Hematopoietic multipotent progenitor cell treated with erythropoietin and hydrocortisone succinate and interleukin-3 and kit ligand, for 8 days (in vitro differentiated cells): ENCODE measurements at places on chromosomes 16 and 17.

DNA sequence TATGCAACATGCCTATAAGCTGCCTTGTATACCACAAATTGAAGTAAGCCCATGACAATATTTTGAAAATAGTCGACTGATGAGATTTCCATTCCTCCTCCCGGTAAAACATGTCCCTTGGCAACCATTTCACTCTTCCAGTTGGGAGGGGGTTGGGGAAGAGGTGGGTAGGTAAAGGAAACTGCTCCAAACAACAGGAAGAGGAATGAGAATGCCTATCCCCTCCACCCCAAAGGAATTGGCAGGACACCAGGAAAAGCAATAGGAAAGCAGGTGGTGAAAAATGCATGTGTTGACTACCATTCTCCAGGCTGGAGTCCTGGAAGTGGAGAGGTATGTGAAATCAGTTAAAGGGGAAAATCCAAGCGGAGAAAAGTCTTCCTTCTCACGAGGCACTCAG is 455.9 kb upstream of the PSMD7 start:
- DNase-seq: no peak

DNA sequence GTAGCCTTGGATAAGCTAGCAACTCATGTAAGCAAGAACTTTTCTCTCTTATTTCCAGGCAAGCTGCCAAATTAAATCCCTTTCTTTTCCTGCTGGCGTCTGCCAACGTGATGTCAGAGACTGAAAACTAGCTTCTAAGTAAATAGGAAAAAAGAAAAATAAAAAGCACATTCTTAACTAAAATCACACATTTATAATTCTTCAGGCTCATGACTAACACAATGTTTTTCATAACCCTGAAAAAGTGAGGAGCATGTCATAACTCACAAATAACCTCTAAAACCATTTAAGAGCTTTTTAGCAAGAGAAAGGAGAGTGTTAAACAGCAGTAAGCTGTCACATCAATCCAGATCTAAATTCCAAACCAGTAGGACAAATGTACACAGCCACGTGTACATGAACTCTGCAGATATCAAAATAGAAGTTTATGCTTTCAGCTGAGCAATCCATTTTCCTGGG is 110.0 kb downstream of the N4BP1 start:
- no peak for DNase-seq

DNA sequence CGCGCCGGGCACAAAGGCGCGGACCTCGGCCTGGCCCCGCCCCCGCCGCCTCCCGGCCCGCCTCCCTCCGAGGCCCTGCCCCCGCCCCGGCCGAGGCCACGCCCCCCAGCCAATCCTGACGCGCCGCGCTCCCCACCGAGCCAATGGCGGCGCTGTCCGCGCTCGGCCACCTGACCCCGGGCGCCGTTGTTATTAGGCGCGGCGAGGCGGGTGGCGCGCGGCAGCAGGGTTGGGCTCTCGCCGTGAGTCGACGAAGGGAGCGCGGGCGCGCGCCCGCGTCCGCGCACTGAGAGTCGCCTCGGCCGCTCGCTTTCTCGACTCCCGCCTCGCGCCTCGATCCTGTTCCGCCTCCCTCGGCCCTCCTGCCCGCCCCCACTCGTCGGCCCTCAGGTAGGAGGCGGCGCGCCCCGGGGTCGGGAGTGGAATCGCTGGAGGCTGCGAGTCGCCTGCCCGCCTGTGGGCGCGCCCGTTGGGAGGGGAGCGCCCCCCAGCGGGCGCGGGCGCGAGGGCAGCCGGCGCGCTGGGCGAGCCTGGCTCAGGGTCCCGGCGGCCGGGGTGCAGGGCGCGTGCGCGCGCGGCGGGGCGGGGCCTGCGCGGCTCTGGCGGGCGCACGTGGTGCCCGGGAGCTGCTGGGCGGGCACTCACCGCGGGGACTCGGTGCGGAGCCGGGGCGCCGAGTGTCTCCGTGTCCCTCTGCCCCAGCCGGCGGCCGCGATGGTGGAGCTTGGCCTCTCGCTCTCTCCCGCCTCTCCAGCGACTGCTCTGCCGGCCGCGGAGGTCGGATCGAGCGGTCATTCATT is 405 bp upstream of the CBLN1 start:
- peak; percentile 83 for DNase-seq

DNA sequence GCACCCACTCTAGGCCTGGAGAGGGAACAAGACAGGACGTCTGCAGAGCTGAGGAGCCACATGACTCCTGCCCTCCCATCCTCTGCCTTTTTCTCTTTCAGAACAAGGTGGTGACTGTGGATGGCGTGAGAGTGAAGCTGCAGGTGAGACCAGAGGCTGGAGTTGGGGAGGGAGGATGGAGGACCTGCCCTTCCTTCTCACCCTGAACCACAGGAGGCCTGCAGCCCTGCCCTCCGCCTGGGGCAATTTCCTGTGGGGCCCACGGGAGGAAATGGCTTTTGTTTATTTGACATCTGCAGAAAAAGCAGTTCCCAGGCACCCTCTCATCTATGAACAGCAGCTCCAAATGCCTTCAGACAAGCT is 5.1 kb downstream of the RAB37 start:
- DNase-seq: no peak

GRCh38 chr17:1181753-1182137 is 2.0 kb upstream of the ABR start:
- no peak for DNase-seq

DNA sequence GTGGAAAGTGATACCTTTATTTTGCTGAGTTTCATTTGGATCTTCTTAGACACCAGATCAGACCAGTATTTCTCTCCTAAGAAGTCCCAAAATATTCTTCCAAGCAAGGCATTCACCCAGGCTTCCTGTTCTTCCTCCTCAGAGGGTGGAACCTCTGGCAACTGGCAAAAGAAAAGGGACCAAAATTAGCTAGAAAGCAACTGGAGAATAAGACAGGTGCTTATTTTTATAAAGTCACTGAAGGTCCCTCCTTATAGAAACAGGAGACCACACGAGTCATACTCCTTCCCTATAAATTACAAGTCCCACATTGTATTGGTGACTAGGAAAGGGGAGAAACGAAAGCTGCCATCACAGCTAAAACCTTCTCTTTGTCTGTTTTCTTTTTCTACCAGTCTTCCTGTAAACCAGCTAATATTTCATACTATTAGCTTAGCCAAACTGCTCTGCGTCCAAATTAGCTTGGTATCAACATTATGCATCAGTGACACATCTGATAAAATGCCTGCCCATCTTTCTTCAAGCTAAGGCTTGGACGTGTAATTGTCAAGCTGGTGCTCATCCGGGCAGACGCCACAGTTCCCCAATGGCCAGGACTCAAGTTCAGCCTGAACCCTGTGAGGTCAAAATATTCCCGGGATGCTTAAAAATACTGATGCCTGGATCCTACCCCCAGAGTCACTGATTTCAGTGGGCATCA is 47.5 kb upstream of the ERN1 start:
- no peak for DNase-seq

DNA sequence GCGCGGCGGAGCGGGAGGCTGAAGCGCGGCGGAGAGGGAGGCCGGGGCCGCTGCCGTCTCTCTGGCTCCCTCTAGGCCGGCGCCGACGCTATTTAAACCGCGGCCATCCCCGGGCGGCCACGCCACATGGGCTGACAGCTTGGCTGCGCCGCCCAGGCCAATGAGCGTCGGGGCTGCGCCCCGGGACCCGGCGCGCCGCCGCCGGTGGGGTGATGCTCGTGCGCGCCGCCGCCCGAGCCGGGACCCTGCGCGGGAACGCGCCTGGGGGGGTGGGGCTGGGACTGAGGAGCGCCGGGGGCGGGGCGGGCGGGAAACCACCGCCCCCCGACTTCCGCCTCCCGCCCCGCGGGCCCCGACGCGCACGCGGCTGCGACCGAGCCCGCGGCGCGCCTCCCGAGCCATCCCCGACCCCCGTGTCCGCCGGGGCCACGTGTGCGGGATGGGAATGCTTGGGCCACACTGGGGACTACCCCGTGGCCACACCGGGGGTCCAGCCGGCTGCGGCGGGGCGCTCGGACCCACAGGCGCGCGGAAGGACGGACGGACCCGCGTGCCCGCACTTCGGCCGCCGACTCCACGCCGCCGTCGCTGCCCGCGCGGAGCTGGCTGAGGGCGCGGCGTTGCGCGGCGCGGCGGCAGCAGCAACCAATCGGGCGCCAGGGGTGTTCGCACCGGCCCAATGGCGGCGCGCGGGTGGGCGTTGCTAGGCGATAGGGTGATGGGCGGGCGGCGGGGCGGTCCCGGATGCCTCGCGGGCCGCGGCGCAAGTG is at the start of gene FASN:
TSS of gene FASN (minus strand) at position 68 of the 770 bp plus-strand sequence. CDS start 1,791 bp downstream, outside the sequence.
- DNase-seq: peak; percentile 94

DNA sequence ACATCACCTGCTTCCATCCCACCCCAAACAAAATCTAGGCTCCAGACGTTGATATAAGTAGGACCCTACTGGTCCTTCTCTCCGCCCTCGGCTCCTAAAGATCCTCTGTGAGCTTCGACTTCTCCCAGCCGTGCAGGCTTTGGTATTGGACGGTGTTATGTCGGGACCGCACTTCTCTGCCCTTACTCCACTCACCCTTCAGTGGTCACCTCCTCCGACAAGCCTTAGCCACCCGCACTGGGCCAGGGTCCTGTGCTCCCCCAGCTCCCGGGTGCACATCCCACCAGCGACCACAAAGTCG is 1.6 kb downstream of the PSMB10 start:
- DNase-seq: no peak

GRCh38 chr16:19329932-19330331 is 44.4 kb downstream of the CLEC19A start:
- no peak for DNase-seq

- no peak for DNase-seq
These were observed 14.4 kb upstream of the MRPS23 start for GRCh38 chr17:57864273-57864672.

DNA sequence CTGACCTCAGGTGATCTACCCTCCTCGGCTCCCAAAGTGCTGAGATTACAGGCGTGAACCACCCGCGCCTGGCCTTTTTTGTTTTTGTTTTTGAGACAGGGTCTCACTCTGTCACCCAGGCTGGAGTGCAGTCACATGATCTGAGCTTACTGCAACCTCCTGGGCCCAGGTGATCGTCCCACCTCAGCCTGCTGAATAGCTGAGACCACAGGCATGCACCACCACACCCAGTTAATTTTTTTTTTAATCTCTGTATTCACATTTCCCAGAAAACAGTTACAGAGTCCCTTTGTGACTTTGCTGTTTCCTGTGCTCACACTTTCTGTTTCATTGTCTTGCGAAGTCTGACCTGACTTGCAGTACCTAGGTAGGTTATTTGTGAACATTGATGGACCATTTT is 2.7 kb downstream of the CLUAP1 start:
- DNase-seq: peak; percentile 67

GRCh38 chr17:34171245-34171818 is 83.8 kb upstream of the CCL2 start:
- peak; percentile 83 for DNase-seq

DNA sequence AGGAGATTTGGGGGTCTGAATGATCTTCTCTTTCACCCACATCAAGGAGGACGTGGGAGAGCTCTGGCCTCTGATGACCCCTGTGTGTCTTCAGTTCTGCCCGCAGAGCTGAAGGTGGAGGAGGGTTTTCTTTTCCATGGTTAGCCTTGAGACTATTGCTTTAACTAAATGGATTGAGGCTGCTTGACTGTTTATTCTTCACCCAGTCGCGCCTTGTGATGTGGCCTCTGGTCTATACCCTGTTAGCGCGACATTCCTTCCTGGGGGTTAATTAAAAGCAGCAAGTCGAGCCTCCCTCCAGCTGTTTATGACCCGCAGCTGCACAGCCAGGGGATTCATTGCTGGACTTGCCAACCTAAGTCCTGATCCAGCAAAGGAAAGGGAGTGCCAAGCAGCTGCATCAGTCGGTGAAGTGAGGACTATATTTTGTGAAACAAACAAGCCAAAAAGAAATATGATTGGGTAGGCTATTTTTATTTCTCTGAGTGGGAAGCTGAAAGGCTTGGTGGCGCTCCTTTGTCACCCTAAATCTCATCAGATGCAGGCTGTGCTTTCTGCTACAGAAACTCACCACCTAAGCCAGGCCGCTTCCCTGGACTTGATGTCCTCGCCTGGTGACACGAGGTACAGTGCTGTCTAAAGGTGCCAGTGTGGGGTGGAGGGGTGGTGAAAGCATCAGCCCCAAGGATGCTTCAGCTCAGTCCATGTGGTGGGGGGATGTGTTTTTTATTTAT is 11.0 kb upstream of the SEC14L1 start:
- DNase-seq: no peak

DNA sequence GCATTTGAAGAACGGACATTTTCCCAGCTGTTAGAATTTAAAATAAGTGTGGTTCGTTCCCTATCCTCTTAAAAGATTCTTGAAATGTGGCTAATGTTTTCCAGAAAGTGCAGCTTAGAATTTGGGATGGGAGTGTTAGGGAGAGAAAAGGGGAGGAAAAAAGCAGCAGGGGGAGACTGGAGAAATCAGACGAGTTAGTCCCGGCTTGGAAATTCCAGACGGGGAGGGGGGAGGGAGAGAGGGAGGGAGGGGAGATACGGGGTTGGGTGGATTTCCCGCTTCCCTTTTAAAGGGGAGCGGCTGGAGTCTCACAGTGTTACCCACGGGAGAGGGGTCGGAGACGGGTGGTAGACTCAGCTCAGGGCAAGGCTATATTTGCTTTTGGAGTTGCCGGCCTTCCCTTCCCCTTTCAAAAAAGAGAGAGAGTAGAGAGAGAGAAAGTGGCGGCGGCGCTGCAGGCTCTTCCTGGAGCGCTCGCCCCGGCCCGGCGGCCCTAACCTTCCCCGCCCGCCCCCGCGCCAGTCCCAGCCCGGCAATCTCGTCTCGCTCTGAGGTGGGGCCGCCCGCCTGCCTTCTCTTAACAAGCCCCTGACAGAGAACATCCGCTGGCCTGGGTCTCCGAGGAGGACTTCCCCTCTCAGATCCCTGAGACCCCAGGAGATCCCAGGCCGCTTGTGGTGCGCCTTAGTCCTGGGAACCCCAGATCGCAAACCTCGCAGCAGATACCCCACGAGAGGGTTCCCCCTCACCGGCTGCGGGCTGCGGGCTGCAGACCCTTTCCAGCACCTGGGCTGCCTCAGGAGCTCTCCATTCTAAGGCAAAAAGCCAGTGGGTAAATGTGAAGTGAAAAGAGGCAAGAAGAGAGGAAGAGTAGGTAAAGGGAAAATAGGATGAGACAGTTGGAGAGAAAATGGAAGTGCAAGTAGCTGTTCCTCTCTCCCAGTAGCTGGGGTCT is 6.6 kb downstream of the IGF2BP1 start:
- DNase-seq: no peak

- DNase-seq: no peak
These were observed 43.1 kb downstream of the ARSG start for GRCh38 chr17:68334393-68334792.

DNA sequence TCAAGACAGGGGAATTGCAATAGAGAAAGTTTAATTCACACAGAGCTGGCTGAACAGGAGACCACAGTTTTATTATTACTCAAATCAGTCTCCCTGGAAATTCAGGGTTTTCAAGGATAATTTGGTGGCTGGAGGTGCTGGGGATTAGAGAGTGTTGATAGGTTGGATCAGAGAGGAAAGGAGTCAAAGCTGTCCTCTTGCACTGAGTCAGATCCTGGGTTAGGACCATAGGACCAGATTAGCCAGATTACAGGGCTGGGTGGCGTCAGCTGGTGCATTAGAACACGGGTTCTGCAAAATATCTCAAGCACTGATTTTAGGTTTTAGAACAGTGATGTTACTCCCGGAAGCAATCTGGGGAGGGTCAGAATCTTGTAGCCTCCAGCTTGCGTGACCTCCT is 1.8 kb upstream of the NSMCE1 start:
- no peak for DNase-seq
